NB4 (cell line): ENCODE measurements at places on chromosomes 11 and 22.

- DNase-seq, result no peak
Measured at GRCh38 chr11:33045551-33046255, 6.3 kb downstream of the TCP11L1 start.

DNA sequence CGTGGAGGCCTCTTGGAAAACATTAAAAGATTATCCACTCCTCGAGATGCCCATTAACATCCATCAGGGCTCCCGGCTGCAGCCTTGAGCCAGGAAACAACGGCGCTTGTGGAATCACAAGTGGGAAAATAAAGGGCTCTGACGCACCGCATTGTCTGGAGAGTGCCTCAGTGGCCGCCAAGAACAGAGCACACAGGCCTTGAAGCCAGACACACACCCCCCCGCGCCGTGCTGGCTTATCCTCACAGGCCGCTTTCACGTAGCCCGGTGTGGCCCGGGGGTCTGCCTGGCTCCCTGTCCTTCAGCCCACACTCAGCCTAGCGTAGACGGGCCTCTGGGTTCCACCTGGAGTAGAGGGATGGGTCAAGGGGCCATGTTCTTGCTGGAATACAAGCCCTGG lies 1020.5 kb downstream of the BRD1 start:
- DNase-seq, result no peak

DNA sequence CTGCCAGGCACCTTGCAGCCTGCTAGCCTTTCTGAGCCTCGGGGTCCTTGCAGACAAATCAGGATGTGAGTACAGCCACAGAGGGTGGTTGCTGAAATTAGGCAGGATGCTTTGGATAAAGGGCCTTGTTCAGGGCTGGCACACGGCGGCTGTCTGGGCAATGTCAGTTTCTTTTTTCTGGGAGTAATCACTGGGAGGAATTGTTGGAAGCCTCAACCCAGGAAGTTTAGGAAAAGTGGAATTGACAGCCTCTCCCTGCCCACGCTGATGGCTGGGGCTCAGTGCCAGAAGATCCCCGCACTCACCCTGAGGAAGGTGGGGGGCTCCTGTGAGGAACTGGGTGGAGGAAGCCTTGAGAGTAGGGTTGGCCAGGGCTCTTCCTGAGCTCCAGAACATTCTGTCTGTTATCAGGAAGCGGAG lies 37.4 kb downstream of the CD82 start:
- no peak for DNase-seq

GRCh38 chr11:115912484-115912945 lies 408.3 kb upstream of the CADM1 start:
- DNase-seq, result no peak

DNA sequence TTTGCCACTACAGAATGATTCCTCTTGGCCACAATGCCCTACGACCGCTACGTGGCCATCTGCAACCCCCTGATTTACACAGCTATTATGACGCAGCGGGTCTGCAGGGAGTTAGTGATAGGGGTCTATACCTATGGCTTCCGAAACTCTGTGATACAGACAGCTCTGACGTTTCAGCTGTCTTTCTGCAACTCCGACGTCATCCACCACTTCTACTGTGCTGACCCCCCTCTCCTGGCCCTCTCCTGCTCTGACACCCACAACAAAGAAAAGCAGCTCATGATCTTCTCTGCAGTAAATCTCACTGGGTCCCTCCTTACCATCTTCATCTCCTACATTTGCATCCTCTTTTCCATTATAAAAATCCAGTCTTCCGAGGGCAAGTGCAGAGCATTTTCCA lies 52.3 kb upstream of the OR5P2 start:
- no peak for DNase-seq

DNA sequence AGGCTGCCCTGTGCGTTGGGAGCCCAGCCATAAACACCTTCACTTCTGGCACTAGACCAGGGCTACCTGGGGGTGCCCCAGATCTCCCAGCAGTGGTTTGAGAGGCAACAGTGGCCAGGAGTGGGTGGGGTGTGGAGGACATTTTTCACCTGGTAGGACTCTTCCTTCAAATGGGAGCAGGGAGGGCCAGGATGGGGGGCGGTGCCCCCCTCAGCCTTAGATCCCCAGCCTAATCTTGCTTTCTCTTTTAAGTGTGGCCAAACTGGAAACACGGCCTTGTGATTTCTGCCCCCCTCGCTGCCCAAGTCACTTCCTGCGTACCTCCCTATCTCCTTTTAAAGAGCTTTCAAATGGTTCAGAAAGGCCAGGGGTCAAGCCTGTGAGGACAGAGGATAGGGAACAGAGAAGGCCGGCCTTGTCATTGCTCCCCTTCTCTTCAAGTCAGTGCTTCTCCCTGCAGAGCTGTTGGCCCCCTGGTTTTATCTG lies 800 bp downstream of the KCNJ5 start:
- no peak for DNase-seq

DNA sequence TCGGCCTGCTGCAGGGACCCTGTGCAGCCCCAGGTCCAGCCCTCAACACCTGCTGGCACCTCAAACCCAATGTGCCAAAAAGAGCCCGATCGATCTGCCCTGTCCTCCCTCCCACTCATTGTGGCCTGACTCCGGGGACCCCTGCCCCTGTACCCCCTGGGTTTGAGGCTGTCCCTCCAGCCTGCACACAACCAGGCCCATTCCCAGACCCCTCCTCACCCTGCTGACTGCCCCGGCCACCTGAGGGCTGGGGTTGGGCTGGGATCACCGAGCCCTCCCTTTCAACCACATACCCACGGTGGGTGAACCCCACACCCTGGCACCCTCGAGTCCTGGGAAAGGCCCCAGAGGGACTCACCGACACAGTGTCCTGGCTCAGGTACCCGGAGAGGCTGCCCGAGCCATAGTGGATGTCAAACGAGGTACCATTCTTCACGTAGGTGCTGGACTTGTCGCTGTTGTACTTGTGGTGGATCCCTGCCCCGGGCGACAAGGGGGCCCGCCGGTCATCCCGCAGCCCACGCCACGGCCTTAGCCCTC lies 5.0 kb downstream of the CTSD start:
- no peak for DNase-seq

GRCh38 chr11:61899146-61899841 lies 7.9 kb upstream of the FADS3 start:
- peak; percentile 91 for DNase-seq

DNA sequence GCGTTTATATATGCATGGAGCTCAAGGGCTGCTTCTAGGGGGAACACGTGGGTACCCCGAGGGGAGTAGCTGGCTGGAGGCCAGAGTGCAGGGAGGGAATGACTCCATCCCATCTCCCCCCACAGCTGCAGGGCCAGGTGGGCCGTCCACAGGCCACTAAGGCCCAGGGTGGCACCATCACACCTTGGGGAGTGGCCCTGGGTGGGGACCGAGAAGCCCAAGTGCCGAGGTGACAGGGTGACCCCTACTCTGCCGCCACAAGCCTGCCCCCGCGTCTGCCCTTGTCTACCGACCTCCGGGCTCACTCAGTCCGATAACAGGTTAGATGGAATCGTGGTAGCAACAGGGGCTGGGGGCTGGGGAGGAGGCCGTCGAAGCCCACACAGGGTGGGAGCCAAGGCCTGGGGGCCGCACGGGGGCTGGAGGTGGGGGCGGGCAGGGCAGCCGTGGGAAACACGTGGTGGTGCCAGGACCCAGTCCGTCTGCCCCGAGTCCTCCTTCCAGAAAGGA lies 125.7 kb downstream of the KCNQ1OT1 start:
- no peak for DNase-seq

- no peak for DNase-seq
Measured at GRCh38 chr11:82049199-82049598, 684.5 kb downstream of the FAM181B start.

- no peak for DNase-seq
Measured at GRCh38 chr11:83122050-83122449, 34.9 kb upstream of the PCF11 start.

DNA sequence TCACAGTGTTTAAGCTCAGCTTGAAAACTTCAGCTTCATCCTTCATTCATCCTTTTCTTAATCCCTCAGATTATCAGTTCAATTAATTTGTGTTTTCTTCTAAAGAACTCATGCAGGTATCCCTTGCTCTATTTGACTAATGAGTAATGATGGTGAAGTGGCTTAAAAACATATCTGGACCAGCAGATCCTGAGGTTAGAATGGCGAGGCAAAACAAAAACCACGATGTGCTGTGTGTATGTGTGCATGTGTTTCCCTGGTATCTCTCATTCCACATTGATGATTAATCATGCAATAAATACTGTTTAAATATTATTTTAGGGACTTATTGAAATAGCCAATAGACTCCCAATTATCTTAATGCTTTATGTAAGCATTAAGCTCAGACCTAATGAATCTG lies 437.0 kb downstream of the DYNC2H1 start:
- no peak for DNase-seq

GRCh38 chr11:82895437-82896091 lies 4.7 kb downstream of the PRCP start:
- peak; percentile 81 for DNase-seq

GRCh38 chr11:75737314-75737713 lies 19.7 kb downstream of the MOGAT2 start:
- no peak for DNase-seq

DNA sequence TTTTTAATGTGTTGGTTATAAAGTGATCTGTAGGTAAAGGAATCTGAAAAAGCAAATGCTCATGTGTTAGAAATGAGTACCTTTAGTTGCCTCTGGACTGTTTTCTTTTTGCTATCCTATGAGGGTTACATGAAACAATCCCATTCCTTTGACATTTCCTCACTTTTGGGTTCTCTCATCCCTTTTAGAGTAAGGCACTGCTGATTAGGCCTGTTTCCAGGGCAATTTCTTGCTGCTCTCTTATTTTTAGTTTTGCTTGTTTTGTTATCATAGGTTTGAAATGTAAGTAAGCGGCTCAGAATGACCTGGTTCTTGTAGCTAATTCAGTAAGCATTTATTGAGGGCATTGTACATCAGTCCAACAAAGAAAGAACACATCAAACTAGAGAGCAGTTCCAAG lies 138.9 kb downstream of the DDX10 start:
- no peak for DNase-seq

DNA sequence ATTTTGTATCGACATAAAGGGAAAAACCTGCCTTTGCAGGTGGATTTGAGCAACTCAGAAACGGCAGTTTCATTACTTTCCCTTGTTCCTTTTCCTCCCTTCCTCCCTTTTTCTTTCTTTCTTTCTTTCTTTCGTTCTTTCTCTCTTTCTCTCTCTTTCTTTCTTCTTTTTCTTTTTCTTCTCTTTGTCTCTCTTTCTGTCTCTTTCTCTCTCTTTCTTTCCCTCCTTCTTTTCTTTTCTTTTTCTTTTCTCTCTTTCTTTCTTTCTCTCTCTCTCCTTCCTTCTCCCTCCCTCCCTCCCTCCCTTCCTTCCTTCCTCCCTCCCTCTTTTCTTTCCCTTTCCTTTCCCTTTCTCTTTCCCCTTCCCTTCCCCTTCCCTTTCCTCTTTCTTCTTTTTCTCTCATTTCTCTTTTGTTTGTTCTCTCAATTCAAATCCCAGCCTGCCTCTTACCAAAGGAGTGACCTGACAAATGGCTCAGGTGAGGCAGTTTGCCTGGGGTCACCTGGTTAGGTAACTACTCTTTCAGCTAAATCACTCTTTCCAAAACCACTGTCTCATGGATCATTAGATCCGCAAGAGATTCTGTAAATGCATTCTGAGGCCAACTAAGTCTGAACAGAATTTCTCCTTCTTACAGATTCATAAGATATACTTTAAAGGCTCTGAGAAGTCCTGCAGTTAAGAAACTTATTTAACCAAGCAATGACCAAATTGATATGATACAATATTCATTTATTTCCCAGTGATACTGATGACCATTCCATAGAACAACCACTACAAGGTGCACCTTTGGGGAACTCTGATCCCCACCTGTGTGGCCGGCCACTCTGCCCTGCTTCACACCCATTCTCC lies 75.3 kb downstream of the MYO18B start:
- DNase-seq, result no peak

- no peak for DNase-seq
Measured at GRCh38 chr11:34593085-34593484, 27.8 kb upstream of the EHF start.

- DNase-seq, result no peak
Measured at GRCh38 chr11:134701564-134702165, 289.6 kb upstream of the B3GAT1 start.

- no peak for DNase-seq
Measured at GRCh38 chr22:48045369-48045768, 1282.9 kb downstream of the TBC1D22A start.

DNA sequence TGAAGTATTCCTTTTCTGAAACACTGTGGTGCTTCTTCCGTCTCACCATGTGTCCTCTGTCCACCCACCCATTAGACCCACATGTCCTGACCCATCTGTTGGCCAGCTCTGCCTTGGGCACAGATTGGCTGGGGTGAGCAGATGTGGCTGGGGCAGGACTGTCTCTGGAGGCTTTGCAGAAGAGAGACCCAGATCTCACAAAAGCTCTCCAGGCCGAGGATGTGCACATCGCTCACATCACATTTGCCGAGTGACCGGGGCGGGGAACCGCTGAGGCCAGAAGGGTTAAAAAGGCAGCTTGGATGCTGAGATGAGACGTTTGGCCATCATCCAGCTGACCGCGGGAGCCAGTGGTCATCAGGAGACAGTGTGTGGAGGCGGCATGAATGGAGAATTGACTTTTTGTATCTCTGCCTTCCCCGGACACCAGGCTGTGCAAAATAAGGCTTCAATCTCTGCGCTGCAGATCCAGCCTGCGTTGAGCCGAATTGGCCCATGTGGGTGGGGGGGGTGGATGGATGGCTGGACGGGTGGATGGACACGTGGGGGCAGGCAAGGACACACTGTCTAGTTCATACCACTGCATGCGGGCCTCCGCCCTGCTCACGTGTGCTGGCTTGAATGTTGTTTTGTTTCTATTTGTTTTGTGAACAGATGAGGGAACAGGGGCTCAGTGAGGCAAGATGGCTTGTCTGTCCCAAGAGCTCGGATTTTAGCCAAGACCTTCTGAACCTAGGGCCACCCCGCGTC lies 6.1 kb downstream of the IFITM10 start:
- DNase-seq, result no peak

- DNase-seq, result no peak
Measured at GRCh38 chr11:3000032-3000961, 8.2 kb upstream of the NAP1L4 start.

DNA sequence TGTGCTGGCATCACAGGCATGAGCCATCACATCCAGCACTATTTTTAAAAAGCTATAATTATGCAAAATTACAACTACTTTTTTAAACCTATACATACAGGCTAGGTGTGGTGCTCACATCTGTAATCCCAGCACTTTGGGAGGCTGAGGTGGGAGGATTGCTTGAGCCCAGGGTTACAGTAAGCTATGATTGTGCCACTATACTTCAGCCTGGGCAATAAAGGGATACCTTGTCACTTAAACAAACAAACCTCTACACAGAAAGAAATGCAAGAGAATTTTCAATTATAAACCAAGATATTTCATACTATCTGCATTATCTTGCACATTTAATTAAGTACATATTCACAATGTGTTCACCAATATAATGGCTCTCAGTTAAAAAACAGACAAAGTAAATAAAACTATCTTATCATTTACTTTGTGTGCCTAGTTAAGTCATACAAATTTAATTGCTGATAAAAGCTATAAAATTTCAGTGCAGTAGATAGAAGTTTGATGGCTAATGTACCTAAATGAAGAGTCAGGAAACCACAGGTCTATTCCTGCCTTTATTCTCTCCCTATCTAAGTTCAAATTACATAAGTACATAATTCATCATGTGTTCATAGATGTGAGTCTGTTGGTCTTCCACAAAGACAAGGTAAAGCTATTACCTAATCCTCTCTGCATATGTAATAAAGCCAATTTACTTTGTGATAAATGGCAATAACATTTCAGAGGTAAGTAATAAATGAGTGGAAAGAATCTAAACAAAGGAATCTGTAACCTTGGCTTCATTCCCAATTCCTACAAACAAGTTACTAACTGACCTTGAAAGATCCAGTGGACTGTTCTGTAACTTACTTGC lies 9.0 kb upstream of the RDX start:
- no peak for DNase-seq
